Camera-type eye (tissue), 1 donor: ENCODE measurements at places on chromosomes 3 and 15. TPM values are rescaled to one million over a fixed set of nuclear protein-coding genes. Genes with fewer than 3 reads are reported as not detected.

The KLHL6 gene
- total RNA-seq = 2.5 TPM

The CHRM5 gene
- total RNA-seq = 6.8 TPM

The CRABP1 gene
- 401 TPM for total RNA-seq

The GRM7 gene
- total RNA-seq = 16.7 TPM

The PIGZ gene
- 7.8 TPM for total RNA-seq

The GJD2 gene
- total RNA-seq = 14.5 TPM

The MGLL gene
- total RNA-seq = 46.3 TPM

The ROPN1B gene
- total RNA-seq = 0.66 TPM
